ENCODE measurements at places on chromosomes 3 and 15. TPM values are rescaled to one million over a fixed set of nuclear protein-coding genes. Genes with fewer than 3 reads are reported as not detected.

- H3K4me3 ChIP-seq = no peak overlapping the region
- no peak for DNase-seq
- H3K4me1 ChIP-seq = no peaks in the 10 kb centered on the region
- H3K27me3 ChIP-seq = peaks cover 10% of the 10 kb centered on the region
- no peak overlapping the region for H3K27ac ChIP-seq
- no peaks in the 10 kb centered on the region for H3K36me3 ChIP-seq
These were observed 51.7 kb downstream of the TAFA4 start for GRCh38 chr3:68880632-68881031.

The CKMT1B gene
- total RNA-seq = 44.9 TPM

DNA sequence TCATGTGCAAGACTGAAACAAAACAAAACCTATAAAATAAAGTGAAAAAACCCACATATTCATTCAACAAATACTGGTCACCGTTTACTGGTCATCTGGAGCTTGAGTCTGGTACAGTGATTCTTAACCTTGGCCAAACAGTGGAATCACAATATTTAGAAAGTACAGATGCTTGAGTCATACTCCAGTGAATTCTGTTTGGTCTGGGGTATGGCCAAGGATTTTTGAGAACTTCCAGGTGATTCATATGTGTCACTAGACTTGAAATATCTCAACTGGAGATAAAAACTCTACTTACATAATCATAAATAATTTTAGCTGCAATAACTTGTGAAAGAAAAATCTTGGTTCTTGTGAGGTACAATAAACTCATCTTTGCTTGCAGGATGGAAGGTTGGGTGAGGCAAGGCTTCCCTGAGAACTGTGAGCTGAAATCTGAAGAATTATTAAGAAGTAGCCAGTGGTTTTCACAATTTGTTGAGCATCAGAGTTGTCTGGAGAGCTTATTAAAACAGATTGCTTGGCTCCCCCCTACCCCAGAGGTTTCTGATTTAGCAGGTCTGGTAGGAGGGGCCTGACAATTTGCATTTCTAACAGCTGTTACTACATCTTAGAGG lies 9.6 kb downstream of the NEK11 start:
- H3K4me1 ChIP-seq = no peaks in the 10 kb centered on the region
- H3K27me3 ChIP-seq = no peaks in the 10 kb centered on the region
- no peak overlapping the region for H3K4me3 ChIP-seq
- no peak overlapping the region for H3K27ac ChIP-seq
- no peaks in the 10 kb centered on the region for H3K36me3 ChIP-seq
- no peak for DNase-seq

DNA sequence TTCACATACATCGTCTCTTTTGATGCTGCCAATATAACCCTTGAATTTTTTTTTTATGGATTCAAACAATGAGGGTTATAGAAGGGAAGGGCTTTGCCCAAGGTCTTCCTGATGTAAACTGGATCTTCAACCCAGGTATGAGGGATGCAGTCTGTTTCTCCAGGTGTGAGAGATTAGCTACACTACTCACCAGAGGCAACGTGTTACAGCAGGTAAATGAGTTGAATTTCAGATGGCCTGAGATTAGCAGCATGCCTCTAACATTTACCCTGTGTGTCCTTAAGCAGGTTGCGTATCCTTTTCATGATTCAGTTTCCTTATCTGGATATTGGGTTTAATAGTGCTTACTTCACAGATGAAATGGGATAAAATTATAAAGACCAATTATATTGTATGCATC lies 1.9 kb downstream of the RTP4 start:
- no peak for DNase-seq
- peaks cover 9% of the 10 kb centered on the region for H3K36me3 ChIP-seq
- H3K4me1 ChIP-seq = peaks cover 19% of the 10 kb centered on the region

DNA sequence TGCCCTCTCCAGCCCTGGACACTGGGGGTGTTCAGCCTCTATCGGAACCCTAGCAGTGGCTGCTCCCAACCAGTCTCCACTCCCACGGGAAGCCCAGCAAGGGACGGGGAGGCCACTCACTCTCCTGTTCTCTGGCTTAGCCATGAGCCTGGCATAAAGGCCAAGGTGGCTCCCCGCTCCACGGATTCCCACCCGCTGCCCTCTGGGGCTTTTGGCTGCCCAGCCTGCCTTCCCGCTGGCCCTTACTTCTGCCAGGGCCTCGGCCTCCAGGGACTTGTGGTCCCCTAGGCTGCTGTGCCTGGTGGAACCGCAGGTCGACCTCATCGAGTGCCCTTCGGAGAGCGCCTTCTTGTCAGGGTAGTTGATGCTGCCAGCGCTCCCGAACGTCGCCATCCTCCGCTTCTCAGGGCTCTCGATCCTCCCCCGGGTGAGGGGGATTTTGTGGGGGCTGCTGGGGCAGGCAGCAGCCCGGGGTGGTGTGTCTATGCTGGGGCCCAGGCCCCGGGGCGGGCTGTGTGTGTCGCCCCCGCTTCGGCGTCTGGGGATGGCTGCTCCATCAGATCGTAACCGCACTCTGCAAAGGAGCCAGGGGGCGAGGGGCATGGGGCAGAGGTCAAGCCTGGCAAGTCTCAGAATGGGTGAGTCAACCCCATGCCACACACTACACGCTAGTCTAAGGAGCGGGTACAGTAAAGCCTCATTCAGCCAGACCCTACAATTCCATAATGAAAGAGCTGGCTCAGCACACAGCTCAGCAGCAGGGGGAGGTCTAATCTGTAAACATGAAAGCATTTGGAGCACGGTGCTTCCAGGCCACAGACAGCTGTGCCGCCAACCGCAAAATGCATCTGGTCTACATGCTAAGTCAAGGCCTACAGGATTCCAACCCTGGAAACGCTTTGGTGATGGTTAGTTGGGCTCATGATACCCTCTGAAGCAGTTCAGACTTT lies 27.3 kb upstream of the RAD18 start:
- no peak overlapping the region for H3K4me3 ChIP-seq
- peaks cover 3% of the 10 kb centered on the region for H3K4me1 ChIP-seq
- DNase-seq = no peak
- peaks cover 6% of the 10 kb centered on the region for H3K36me3 ChIP-seq

The RASGRF1 gene
- not detected for total RNA-seq

The ACTRT3 gene
- 0.60 TPM for total RNA-seq

- H3K27me3 ChIP-seq = no peaks in the 10 kb centered on the region
- no peak overlapping the region for H3K4me3 ChIP-seq
- no peak overlapping the region for H3K27ac ChIP-seq
- no peak for DNase-seq
These were observed 3.3 kb upstream of the EHD4 start for GRCh38 chr15:41975669-41976068.

DNA sequence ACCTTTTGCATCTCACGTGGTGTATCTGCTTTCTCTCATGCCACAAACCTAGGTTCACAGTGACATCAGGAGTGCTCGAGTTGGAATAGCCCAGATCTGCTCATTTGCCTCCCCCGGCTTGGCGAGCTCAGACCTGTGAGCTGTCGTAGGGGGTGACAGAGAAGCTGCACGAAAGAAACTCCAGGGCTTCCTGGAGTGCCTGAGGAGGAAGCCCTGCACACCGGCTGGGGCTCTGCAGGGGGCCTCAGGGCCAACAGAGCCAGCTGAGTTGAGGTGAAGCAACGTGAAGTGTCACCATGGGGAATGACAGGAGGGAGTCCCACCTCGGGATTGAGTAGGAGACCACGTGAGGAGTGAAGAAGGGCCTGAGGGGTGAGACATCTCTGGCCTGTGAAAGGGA lies 62.5 kb downstream of the RPN1 start:
- no peaks in the 10 kb centered on the region for H3K36me3 ChIP-seq
- no peak overlapping the region for H3K4me3 ChIP-seq
- no peak overlapping the region for H3K27ac ChIP-seq
- no peak for DNase-seq

The SLC6A1 gene
- 6.8 TPM for total RNA-seq

- H3K36me3 ChIP-seq = peaks cover 58% of the 10 kb centered on the region
- H3K27ac ChIP-seq = no peak overlapping the region
- peaks cover 24% of the 10 kb centered on the region for H3K4me1 ChIP-seq
- no peaks in the 10 kb centered on the region for H3K27me3 ChIP-seq
These were observed 10.3 kb upstream of the LMAN1L start for GRCh38 chr15:74802290-74802689.

GRCh38 chr3:182979674-182980191 lies 605 bp downstream of the DCUN1D1 start:
- no peaks in the 10 kb centered on the region for H3K36me3 ChIP-seq
- H3K4me3 ChIP-seq = peak overlapping the region; percentile 99
- no peaks in the 10 kb centered on the region for H3K27me3 ChIP-seq
- peaks cover 20% of the 10 kb centered on the region for H3K4me1 ChIP-seq

GRCh38 chr3:142022381-142022780 lies 127.0 kb downstream of the TFDP2 start:
- H3K27me3 ChIP-seq = no peaks in the 10 kb centered on the region
- H3K36me3 ChIP-seq = no peaks in the 10 kb centered on the region
- no peak overlapping the region for H3K27ac ChIP-seq

The ITGA11 gene
- total RNA-seq = 3.6 TPM

The ALG1L2 gene
- total RNA-seq = not detected

The IL12A gene
- total RNA-seq = not detected

DNA sequence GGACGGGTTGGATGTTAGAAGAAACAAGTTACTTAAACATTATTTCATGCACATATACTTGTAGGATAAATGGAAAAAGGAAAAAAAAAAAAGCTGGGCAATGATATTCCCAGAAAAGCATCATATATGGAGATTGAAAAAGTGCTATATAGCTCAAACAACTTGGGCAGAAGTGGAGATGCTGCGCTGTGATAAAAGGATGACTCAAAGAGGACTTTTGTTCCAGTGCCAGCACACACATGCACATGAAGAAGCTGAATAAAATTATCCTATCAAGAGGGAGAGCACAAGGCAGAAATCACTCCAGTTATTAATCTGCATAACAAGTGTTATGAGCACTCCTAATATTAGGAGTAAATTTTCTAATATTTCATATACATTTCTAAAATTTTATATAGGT lies 30.9 kb downstream of the FRMD4B start:
- DNase-seq = no peak
- peaks cover 15% of the 10 kb centered on the region for H3K4me1 ChIP-seq
- H3K36me3 ChIP-seq = no peaks in the 10 kb centered on the region
- H3K27ac ChIP-seq = no peak overlapping the region
- no peak overlapping the region for H3K4me3 ChIP-seq
- H3K27me3 ChIP-seq = no peaks in the 10 kb centered on the region

DNA sequence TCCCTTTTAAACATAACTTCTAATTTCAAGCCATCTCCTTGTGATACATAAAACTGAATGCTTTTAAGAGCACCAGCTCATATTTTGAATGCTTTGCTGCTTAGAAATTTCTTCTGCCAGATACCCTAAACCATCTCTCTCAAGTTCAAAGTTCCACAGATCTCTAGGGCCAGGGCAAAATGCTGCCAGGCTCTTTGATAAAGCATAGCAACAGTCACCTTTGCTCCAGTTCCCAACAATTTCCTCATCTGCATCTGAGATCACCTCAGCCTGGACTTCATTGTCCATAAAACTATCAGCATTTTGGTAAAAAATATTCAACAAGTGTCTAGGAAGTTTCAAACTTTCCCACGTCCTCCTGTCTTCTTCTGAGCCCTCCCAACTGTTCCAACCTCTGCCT lies 17.5 kb downstream of the OSTN start:
- no peak overlapping the region for H3K4me3 ChIP-seq
- H3K27me3 ChIP-seq = no peaks in the 10 kb centered on the region
- DNase-seq = no peak
- no peak overlapping the region for H3K27ac ChIP-seq
- H3K4me1 ChIP-seq = no peaks in the 10 kb centered on the region
- H3K36me3 ChIP-seq = no peaks in the 10 kb centered on the region

- H3K4me3 ChIP-seq = no peak overlapping the region
- no peak for DNase-seq
- peaks cover 32% of the 10 kb centered on the region for H3K36me3 ChIP-seq
These were observed 2.3 kb downstream of the ARPC4 start for GRCh38 chr3:9795207-9795606.

The GXYLT2 gene
- 1.1 TPM for total RNA-seq

DNA sequence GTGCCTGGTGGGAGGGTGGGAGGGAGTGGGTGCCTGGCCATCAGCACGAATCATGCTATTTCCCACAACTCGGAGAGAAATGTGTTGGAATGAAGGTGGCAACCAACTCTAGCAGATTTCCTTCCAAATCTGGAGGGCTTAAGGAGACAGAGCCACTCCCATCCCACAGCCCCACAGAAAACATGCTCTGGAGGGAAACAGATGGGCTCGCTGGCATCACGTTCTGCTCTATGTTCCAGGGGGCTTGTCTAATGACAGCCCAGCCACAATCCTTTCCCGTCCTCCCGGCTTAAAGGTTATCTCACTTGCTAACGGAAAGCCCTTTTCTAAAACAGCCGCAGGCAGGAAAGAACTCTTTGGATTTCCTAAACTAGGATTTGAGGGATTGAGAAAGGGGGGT lies 65.3 kb downstream of the ADAMTS17 start:
- no peak for DNase-seq
- no peaks in the 10 kb centered on the region for H3K4me1 ChIP-seq
- H3K4me3 ChIP-seq = no peak overlapping the region
- no peaks in the 10 kb centered on the region for H3K36me3 ChIP-seq
- no peak overlapping the region for H3K27ac ChIP-seq

DNA sequence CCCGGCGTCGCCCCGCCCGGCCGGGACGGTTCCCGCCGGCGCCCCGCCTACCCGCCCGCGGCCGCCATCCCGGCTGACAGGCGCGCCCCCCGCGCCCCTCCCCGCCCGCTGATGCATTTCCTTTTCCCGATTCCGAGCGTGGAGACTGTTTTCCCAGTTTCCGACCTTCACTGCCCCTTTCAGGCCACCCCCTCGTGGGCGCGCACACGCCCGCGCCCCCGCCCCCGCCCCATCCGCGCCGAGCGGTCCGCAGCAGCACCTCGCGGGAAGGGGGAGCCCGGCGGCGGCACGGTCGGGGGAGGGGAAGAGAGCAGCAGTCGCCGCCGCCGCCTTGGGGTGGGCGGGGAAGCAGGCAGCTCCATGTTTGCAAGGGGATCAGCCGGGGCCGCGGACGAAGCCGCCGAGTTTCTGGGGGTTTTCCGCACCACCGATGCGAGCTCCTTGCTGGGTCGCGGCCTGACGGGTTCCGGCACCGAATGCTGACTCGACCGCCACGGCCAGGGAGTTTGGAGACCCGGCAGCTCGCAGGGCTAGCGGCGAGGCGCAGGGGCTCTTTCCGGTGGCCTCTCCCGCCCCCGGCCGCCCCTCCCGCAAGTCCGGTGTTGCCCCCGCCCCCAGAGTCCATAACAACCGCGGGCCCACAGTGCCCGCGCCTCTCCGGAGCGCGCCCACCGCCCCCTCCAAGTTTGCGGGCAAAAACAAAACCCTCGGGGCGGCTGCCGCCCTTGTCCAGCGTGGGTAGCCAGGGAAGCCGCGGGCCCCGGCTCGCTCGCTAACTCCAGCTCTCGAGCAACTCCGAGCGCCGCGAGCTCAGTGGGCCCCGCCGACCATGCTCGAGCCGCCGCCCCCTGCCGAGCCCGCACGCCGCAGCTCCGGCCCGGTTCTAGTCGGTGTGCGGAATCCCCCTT lies 3.2 kb upstream of the SIN3A start:
- H3K4me3 ChIP-seq = peak overlapping the region; percentile 89
- H3K4me1 ChIP-seq = peaks cover 35% of the 10 kb centered on the region
- no peaks in the 10 kb centered on the region for H3K36me3 ChIP-seq

DNA sequence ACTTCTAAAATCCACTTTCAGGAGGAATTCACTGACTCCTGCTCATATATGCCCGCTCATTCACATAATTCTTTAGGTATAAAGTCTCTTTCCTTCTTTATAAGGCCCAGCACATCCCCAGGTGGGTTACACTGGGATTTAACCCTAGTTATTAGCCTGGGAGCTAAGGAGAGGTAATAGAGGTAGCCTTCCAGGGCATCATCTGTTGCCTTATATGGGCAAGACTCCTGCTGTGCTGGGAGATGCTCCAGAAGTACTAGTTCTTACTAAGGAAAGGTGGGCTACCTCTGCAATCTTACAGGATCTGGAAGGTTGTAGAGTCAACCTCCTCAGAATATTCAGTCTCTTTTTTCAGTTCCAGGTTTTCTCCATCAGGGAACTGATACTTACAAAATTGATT lies 13.1 kb upstream of the IFT57 start:
- no peak for DNase-seq
- no peaks in the 10 kb centered on the region for H3K27me3 ChIP-seq
- no peaks in the 10 kb centered on the region for H3K36me3 ChIP-seq
- H3K27ac ChIP-seq = no peak overlapping the region
- H3K4me3 ChIP-seq = no peak overlapping the region

The FEZF2 gene
- not detected for total RNA-seq
